Progenitor cell of endocrine pancreas (in vitro differentiated cells): ENCODE measurements at places on chromosomes 6 and 20.

DNA sequence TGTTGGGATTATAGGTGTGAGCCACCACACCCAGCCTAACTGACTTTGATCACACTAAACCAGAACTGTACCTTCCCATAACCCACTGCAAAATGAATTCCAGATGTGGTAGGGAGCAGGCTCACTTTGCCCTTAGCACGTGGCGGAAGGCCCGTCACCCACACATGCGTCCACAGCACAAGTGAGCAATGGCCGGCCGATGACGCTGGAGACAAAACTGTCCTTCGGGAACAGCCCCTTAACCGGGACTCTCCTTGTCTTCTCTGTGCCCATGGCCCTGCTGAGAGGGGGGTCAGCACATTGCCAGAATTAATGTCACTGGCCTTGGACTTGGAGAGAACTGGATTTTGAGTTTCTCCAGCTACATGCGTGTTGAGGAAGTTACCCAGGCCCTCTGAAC lies 107.2 kb downstream of the TOX2 start:
- DNase-seq = no peak

DNA sequence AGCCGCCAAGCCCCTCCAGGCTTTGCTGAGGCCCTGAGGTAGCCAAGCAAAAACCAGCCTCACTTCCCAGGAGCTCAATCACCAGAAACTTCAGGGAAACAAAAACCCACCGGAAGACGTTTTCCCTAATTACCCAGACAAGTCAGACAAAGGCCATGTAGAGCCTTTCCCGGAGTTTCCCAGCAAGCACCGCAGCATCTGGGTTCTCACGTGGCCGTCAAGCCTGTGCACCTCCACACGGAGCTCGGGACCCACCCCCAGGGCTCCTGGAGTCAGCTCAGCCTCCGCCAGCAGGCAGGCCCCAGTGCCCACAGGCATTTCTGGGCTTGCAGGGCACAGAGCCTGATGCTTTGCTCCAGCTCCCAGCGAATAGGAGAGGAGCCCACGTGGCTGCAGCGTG lies 10.1 kb upstream of the MRGBP start:
- DNase-seq = no peak

- no peak for DNase-seq
Measured at GRCh38 chr20:36313926-36314325, 7.8 kb downstream of the DLGAP4 start.

GRCh38 chr6:28807682-28808280 lies 116.0 kb downstream of the TRIM27 start:
- no peak for DNase-seq

DNA sequence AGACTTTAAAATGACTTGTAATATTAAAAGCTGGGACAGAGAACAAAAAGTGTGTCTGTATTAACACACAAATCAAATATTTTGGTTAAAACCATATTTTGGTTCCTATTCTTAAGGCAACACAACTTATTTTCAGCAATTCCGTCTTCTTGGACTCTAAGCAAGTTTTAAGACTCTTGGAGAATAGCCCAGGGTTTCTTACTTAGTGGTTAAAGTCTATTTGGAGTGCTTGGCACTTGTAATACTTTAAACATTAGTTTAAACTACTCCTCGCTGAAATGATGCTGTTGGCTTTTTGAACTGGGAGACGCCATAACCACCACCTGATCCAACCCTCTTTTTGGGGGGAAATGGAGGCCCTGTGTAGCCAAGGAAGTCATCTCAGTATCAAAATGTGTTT lies 109.7 kb upstream of the GMDS start:
- DNase-seq = no peak

DNA sequence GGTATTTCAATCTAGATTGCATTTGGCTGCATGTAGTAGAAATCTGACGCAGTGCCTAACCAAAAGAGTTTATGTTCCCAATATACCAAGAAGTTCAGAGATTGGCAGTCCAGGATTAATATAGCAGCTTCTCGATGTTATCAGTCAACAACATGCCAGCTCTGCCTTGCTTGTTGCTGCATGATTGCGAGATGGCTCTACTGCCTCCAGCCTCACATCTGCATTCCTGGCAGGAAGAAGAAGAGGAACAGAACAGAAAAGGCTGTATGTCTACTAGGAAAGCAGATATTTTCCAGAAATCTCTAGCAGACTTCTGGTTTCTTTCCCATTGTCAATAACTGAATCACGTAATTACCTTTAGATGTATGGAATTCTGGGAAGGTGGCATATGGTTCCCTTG lies 60.8 kb downstream of the SLC35D3 start:
- DNase-seq = no peak

DNA sequence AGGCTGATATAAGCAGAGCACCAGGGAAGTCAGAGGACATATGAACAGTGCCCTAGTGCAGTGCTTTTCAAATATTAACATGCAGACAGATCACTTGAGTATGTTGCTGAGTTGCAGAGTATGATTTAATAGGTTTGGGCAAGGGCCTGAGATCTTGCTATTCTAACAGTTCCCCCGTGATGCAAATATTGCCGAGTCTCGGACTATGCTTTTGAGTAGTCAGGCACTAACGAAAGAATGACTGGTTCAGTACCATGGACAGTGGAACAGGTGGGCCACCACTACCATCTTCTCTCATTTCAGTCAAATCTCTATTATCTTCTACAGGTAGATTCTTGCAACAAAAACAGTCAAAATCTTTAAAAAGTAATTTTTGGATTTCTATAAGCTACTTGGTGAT lies 3.7 kb upstream of the TMEM200A start:
- DNase-seq = peak; percentile 17

DNA sequence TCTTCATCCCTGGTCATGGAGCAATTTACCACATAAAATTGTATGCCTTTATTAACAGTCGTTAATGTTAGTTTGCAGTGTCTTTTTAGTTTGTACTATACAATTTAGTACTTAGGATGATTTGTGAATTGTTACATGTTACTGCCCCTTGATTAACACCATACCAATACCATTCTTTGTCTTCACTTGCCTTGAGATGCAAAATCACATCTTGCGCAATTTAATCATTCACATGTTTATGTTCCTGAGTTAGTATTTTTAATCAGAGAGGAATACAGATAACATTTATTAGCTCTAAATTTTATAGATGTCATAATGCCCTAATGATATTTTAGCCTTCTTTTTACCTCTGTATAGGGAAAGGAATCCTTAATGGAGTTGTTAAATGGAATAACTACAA lies 114.1 kb downstream of the SCAF8 start:
- no peak for DNase-seq

- DNase-seq = no peak
Measured at GRCh38 chr20:62691487-62691886, 17.1 kb upstream of the NTSR1 start.

GRCh38 chr6:39029156-39030011 lies 19.2 kb upstream of the GLP1R start:
- peak; percentile 30 for DNase-seq

- DNase-seq = no peak
Measured at GRCh38 chr6:71404145-71404966, 115.7 kb downstream of the OGFRL1 start.

GRCh38 chr6:34516391-34517324 lies 39.5 kb downstream of the SPDEF start:
- no peak for DNase-seq

DNA sequence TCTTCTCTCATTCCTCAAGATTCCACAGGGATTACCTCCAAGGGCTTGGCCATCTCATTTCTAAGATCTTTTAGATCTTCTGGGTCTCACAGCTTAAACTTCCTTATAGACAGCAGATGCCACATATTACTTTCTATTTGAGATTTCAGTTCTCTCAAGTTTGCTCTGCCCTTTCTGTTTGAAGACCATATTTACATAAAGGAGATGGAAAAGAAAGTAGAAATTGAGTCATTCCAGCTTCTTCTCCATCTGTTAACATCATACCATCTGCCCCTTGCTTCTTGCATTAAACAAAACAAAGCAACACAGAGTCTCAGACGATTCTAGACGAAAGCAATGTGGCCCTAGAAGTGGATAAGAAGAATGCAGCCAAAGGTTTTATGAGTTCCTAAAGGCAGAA lies 203.4 kb downstream of the TTLL2 start:
- no peak for DNase-seq

DNA sequence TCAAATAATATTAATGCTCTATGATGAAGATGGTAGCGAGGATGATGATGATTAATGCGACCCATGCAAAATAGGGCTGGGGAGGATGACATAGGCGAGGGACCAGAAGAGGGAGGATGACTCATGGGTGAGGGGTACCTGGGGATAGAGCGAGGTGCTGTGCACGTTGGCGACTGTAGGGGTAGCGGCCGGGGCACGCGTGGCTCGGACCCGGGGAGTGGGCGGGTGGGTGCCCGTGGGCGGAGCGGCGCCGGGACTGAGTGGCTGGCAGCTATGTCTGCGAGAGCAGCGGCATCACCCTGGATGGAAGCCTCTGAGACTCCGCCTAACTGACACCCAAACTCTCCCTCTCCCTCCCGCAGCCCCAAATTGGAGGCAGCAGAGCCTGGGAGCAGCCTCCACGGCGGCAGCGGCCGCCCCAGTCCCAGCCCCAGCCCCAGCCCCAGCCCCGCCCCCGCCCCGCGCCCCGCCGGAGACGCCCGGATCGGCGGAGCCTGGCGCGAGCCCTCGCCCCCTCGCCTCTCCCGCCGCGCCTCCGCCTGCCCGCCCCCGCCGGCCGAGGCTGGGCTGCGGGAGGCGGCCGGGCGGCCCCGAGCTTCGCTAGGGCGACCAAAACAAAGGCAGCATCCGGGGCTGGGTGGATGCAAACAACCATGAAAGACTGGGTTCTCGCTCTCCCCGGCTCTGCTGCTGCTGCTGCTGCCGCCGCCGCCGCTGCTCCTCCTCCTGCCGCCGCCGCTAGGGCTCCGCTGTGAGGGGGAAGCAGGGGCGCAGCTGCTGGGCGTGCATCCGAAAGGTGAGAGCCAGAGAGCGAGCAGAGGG lies at the start of gene RIMS1:
Gene RIMS1 (plus strand): TSS at position 367 of the 822 bp plus-strand sequence. CDS start 474 bp downstream, outside the sequence.
- DNase-seq = peak; percentile 61

DNA sequence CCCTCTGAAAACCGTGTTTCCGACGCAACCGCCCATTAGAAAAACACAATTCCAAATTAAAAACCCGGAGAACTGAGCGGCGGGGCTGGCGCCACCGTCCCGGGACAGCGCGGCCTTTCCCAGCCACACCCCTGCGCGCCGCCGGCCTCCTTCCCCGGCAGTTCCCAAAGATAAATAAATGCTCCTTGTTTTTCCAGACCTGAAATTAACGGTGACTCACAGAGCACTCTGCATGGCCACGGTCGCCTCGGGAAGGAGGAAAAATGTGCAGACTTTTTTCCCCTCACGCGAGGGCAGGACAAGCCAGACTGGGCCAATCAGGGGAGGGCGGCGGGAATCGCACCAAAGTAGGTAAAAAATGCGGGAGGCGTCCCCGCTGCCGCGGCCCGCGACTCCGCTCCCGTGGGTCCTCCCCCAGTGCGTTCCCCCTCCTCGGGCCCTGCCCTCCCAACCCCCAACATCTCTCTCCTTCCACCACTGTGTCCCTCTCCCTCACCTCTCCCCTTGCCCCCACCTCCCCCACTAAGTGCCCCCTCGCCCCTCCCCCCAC lies 828 bp upstream of the DSTN start:
- DNase-seq = peak; percentile 61

DNA sequence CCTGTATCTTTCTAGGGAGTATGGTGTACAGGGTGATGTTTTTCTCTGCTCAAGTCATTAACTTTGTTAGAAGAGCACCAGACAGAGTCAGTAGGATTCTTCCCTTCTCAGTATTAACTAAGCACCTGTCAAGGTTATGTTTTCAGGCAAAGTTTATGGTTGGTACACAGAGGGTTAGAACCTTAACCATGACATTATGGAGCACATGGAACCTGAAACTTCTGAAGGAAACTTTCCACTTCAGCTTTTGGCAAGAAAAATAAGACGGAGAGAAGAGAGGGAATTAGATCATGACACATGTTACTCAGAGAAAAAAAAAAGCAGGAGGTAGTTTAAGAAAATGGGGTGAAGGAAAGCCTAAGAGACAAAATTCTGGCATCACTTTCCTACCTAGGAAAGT lies 112.9 kb upstream of the PDE7B start:
- DNase-seq = no peak

- no peak for DNase-seq
Measured at GRCh38 chr6:46932526-46933319, 11.0 kb upstream of the ADGRF5 start.
